ENCODE measurements at places on chromosomes 11 and 22.

DNA sequence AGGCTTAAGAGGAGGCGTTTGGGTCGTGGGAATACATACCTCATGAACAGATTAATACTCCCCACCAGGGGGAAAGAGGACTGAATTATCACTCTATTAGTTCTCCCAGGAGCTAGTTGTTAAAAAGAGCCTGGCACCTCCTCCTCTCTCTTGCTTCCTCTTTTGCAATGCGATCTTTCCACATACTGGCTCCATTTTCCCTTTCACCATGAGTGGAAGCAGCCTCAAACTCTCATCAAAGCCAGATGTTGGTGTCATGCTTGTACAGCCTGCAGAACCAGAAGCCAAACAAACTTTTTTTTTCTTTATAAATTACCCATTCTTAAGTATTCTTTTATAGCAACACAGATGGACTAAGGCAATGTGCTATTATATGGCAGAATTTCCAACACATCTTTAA, 258.5 kb downstream of the FAM76B start:
- no peak for DNase-seq

DNA sequence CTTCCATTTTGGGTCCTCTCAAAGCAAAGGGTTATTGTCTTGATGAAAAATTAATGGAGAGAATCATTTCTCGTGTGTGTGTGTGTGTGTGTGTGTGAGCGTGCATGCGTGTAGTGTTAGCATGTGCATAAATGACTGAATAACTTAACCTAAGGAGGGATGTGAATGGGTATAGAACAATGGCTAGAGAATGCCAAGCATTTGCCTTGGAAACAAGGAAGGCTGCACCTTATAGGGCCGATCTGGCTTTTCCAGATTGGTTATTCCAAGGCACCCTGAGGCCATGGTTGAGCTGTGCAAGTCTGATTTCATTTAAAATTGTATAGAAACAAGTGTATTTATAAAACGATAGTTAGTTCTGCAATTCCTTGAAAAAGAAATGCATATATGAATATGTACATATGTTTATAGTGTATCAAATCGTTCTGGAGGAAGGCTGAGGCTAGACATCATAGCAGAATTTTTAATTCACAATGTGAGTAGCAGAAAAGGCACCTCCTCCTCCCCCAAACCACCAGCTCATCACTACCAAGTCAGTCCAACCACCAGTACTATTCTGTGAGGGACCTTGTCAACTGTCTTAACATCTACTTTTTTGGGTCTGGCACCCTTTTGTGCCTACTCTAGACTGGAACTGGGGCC, 322.7 kb upstream of the ISX start:
- DNase-seq = no peak

GRCh38 chr22:36724836-36725235, 21.3 kb upstream of the CACNG2 start:
- no peak for DNase-seq

GRCh38 chr11:61598886-61599868, 18.3 kb upstream of the SYT7 start:
- no peak for DNase-seq

Data from epithelial cell of esophagus (primary cell).